Natural killer cell (primary cell): ENCODE measurements at places on chromosomes 7 and 10. TPM values are rescaled to one million over a fixed set of nuclear protein-coding genes. Genes with fewer than 3 reads are reported as not detected.

NCF1 gene
- total RNA-seq = 3.8 TPM

PARD3 gene
- 0.14 TPM for total RNA-seq

GRM3 gene
- total RNA-seq = not detected

HEPACAM2 gene
- total RNA-seq = not detected

FGFBP3 gene
- 2.4 TPM for total RNA-seq

OR6B1 gene
- total RNA-seq = not detected

ITIH5 gene
- total RNA-seq = not detected

TCTN3 gene
- 20.6 TPM for total RNA-seq

DTX2 gene
- 32.3 TPM for total RNA-seq

PDZD7 gene
- total RNA-seq = 1.2 TPM

GIMAP7 gene
- 67.6 TPM for total RNA-seq

TMEM176B gene
- 4.0 TPM for total RNA-seq

GIMAP1 gene
- total RNA-seq = 13.3 TPM

TMEM26 gene
- total RNA-seq = not detected

SUN3 gene
- total RNA-seq = 1.3 TPM

AZGP1 gene
- not detected for total RNA-seq

WDFY4 gene
- total RNA-seq = 3.5 TPM

CYP2C19 gene
- total RNA-seq = not detected

LRRC18 gene
- not detected for total RNA-seq

TRIM50 gene
- total RNA-seq = not detected

GALNT17 gene
- total RNA-seq = not detected

GATAD1 gene
- total RNA-seq = 35.0 TPM

EGR2 gene
- total RNA-seq = 12.8 TPM

CRHR2 gene
- total RNA-seq = not detected

CSTF2T gene
- 29.8 TPM for total RNA-seq

FAM237B gene
- not detected for total RNA-seq

PIK3AP1 gene
- total RNA-seq = 137 TPM

KLLN gene
- 0.68 TPM for total RNA-seq

NKX1-2 gene
- total RNA-seq = not detected
